ENCODE measurements at places on chromosomes 7 and 10. TPM values are rescaled to one million over a fixed set of nuclear protein-coding genes. Genes with fewer than 3 reads are reported as not detected.

The SORBS1 gene
- 4.2 TPM for total RNA-seq

DNA sequence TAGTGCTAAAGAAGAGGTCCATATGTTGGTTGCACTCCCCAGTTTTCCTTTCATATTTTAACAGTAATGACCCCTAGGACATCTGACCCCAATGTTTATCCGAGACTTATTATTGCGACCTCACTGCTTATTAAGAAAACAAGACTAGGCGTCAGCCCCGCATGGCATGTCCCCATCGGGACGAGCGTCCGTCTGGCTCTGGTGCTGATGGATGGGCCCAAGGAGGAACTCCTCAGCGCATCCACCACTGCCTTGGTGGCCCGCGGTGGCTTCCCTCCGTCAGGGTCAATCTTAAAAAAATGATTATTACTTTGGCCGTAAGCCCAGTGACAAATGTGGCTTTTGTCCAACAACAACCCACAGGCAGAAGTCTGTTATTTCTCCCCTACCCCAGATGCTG is 40.1 kb upstream of the CXCL12 start:
- DNase-seq, result no peak

The BAMBI gene
- 6.8 TPM for total RNA-seq

The TMEM130 gene
- total RNA-seq, result not detected

The COBL gene
- total RNA-seq, result not detected

Data from glomerular endothelial cell (primary cell).